ENCODE measurements at places on chromosomes 16 and 17.

- no peak for DNase-seq
Observed at GRCh38 chr17:53934931-53935330, 112.2 kb downstream of the KIF2B start.

GRCh38 chr17:57355090-57355859, 99.0 kb downstream of the MSI2 start:
- DNase-seq = no peak

GRCh38 chr17:69431835-69432234, 17.3 kb downstream of the MAP2K6 start:
- no peak for DNase-seq

DNA sequence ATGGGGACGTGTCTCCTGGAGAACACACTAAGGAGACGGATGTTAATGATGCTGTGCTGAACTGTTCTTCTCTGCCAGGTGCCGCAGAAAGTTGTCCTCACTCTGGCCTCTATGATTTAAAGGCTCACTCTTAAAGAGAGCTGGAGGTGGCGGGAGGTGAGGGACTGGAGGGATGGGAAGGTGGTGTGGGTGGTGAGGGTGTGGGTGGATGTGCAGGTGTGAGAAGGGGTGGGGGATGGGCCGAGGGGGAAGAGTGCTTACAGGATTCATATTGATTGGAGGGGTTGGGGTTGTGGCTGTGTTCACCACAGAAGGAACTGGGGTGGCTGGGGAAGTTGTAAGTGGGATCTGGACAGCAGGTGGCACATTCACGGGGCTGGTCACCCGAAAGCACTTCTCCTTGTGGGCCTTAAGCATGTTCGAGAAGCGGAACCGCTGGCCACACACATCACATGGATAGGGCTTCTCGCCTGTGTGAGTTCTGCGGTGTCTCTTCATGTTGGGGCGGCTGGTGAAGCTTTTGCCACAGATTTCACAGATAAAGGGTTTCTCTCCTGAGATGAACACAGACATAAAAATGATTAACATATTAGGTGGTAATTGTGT, 63.6 kb downstream of the ZNF652 start:
- DNase-seq = no peak

DNA sequence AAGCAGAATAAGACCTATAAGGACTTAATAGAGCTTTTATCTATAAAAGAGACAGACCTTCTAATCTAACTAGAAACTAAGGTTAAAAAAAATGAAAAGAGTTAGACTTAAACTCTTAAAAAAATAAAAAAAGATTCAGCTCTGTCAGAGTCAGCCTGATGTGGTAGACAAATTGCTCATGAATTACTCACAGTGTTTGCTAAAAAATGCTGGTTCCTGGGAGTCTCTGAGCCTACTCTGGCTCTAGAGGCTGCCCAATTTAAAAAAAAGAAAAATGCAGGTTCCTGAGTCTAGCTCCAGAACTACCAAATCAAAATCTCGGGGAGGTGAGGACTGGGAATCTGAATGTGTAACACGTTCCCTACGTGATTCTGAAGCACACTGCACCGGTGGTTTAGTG, 18.1 kb downstream of the SOST start:
- DNase-seq = peak; percentile 63

DNA sequence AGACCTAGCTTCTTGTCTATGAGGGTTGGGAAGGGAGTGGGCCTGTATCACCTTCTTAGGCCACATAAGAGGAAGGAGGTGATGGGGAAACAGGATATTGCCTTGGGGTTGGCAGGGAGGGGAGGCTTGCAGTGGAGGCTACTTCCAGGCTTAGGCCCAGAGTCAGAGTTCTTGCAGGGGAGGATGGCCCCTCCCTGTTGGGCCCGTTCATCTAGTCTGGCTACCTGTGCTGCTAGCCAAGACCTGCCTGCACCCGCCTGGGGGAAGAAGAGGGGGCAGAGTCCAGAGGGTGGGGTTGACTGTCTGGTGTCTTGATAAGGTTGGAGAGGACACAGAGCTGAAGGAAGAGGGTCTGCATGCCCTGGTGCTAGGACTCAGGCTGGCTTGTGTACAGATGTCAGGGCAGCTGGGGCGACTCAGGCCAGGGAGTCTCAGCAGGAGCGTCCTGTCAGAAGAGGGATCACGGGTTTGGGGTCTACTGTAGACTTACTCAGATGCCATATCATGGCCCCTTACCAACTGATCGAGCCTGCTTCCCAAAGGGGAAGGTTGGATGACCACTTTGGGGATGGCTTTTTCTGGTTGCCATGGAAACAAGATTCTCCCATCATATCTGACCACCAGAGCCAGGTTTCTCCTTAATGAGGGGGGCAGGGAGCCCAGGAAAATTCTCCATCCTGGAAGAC, 5.3 kb downstream of the KDM6B start:
- DNase-seq = no peak

DNA sequence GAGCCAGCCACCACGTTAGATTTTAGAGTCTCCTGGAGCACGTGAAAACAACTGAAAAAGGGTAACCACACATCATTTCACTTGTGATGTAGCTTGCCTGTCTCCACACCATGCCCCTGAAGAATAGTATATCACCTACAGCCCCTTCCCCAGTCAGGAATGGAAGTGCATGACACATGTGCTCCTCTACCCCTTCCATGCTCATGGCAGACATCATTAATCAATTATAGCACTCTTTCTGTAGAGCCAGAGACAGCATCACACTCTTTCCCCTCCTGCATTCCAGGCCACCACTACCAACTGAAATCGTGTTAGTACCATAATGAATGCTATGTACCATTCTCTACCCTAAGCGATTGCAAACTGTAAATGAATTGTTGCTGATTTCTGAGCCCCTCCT, 113.5 kb upstream of the PLCG2 start:
- DNase-seq = no peak

DNA sequence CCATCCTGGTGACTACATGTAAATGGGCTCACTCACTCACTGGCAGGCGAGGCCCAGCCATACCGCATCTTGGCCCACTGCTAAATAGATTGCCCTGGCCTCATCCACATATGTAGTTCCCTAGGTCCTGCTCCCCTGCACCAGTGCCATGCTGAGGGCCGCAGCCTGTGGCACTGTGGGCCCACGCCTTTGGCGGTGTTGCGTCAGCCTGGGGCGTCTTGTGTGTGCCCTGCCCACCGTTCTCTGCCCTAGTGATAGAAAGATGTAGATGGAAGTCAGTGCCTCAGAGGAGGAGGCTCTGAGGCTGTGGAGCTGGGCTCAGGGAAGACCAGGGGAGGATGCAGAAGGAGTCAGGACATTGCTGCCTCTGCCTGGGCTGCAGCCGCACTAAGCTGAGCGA, 18.9 kb downstream of the C17orf75 start:
- DNase-seq = no peak

DNA sequence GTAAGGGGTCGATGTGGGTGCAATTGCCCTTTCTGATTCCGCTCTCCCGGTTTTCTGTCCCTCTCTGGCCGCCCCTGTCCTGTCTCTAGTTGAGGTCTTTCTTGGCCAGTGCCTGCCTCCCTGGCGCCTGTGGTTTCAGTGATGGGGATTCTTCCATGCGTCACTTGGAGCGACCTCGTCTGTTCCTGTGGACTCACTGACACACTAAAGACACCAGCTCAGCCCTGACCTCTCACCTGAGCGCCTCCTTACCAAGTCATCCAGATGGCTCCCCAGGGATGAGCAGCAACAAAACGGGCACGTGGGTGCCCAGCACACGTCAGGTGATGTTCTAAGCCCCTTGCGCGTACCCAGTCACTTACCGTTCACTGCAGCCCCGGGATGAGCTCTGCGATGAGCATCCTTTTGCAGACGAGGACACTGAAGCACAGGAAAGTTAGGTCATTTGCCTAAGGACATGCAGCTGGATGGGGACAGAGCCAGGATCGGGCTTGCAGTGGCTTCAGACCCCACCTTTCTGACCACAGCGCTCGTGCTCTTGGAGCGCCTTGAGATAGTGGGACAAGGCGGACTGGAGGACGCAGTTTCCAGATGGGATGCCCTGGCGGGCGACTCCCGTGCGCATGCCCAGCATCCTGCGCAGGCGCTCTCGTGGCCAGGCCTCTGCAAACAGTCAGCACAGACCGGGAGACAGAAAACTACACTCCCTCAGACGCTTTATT, 11.5 kb upstream of the LGALS3BP start:
- no peak for DNase-seq

DNA sequence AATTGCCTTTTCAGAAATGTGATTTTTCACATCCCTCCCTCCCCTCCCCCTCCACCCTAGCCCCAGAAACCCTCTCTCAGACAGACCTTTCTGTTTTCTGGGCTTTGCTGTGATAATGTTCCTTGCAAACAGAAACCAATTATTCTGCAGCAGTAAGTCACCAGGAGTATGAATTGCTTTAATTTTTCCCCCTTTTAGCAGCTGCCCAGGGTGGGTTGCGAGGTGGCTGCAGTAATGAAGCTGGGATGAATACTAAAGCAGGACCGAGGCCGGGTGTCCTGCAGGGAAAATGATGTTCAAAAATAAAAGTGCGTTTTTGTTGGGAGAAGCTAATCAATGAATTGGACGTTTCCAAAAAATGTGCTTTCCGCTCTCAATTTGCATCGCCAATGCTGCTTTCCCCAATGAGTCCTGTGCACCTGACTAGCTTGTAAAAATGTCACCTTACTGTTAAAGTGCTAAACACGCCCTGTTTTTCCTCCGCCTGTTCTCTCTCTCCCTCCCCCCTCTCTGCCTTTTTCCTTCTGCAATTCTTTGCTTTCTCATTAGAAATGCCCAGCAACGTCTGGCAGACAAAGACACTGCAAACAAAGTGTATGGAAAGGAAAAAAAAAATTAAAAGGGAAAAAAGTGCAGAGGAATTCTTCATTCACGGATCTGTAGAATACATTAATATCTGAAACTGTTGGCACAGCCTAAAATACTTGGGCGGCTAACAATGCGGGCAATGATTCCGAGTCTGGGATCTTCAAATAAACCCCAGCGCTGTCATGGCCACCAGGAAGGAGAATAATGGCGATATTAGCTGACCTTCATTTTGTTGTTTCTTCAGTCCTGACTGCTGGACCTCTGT, 244.1 kb downstream of the STX8 start:
- no peak for DNase-seq

DNA sequence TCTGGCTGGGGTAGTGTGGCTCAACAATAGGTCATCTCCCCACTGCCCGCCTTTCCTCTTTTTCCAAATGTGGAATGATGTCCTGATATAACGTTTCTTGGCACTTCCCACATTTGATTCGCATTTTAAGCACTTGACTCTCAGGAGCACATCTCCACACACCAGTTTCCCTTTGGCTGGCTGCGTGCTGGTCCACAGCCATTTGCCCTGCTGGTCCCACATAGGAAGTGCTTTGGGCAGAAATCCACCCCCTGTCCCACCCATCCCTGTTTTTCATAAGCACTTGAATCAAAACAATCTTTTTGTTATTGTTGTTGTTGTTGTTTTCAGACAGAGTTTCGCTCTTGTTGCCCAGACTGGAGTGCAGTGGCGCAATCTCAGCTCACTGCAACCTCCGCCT, 24.0 kb upstream of the TNFRSF13B start:
- no peak for DNase-seq

- no peak for DNase-seq
Observed at GRCh38 chr16:5001571-5001970, 32.2 kb downstream of the NAGPA start.

- DNase-seq = no peak
Observed at GRCh38 chr16:54796211-54796610, 134.5 kb upstream of the IRX5 start.

DNA sequence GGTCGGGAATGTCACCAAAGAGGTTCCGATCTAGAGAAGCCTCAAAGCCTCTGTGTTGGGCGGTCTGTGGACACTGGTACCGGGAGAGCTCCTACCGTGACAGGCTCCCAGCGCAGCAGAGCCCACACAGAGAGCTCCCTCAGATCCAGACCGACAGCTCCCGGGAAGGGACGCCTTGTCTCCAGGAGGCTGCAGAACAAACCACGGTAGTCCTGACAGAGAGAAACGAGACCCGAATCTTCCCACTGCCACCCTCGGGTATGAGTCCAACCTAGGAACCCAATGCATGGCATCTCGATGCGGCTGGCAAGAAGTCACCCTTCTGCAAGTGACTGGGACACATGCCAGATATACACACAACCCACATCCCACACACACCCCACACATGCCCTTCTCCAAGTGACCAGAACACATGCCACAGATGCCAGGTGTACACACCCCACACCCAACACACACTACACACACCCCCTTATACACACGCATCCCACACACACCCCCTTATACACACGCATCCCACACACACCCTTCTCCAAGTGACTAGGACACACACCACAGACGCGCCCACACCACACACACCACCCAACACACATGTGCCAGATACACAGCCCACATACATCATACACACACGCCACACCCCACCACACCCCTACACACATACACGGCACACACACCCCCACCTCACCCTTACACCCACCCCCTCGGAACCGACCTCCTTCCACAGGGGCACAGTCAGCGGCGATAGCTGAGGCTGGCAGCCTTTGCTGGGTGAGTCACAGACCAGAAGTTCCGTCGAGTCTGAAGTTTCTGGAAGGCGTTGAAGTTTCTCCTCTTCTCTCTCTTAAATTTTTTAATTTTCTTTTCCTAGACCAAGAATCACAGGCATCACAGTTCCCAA, 15.9 kb upstream of the CYTH1 start:
- DNase-seq = no peak

Measured in ELR (cell line).